ENCODE measurements at places on chromosomes 3 and 15.

- no peak for DNase-seq
Measured at GRCh38 chr15:100125401-100126191, 216.2 kb downstream of the ADAMTS17 start.

DNA sequence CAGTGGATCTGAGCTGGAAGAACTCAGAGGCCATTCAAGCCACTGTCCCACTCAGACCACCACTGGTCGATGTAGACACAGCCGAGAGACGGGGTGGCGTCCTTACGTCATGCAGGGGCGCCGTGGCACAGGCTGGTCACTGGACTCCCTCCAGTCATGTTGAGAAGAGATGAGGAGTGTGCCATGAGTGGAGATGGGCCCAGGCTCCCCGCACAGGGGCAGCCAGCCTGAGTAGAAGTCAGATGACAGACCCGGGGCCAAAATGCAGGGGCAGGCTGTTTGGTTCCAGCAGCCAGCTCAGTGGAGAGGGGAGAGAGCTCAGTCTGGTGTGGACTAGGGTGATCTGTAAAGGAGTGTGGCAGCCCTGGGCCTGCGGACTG, 33.4 kb upstream of the KIF23 start:
- DNase-seq, result no peak

DNA sequence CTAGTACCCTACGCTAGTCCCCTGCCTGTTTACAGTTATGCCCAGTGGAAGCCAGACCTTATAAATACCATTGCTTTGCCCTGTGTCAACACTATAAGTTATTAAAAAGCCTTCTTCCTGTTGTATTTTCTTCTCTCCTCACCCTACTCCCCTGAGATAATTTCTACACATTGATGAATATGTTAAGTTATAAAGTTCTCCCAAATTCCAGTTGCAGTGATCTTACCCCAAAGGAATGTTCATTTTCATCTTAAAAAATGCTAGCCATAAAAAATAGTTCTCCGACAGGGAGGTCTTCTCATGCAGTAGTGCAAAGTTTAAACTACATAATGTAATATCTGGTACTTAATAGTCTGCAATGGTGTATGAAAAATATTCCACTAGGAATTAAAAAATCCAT, 58.6 kb downstream of the MAP2K5 start:
- DNase-seq, result no peak

DNA sequence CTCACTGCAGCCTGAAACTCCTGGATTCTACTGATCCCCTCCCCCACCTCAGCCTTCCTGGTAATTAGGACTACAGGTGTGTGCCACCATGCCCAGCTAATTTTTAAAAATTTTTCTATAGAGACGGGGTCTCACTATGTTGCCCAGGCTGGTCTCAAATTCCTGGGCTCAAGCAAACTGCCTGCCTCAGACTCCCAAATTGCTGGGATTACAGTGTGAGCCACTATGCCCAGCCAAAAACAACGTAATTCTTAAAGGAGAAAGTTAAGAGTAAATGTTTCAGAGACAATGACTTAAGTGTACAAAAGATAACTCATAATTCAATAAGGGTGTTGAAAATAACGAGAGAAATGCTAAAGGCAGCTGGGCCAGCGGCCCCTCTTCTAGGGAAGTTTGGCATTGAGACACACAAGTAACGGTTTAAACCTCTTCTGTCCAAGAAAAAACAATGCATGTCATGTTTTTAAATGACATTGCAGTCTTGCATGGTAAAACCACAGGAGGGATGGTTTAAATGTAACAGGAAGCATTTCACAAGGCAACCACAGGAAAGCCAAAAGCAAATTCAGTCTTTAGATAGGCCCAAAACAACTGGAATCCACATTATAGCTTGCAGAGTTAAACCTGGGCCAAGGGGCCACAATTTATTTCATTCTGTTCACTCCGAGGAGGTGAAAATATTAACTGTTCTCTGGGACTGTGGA, 5.1 kb downstream of the PROK2 start:
- DNase-seq, result no peak

GRCh38 chr15:101276501-101277037, 716 bp downstream of the SELENOS start:
- no peak for DNase-seq

GRCh38 chr3:57064572-57064971, 4.1 kb downstream of the SPATA12 start:
- DNase-seq, result no peak

- no peak for DNase-seq
Measured at GRCh38 chr3:126292318-126293070, 64.7 kb downstream of the KLF15 start.

GRCh38 chr3:133883641-133884040, 12.0 kb downstream of the RAB6B start:
- DNase-seq, result no peak

- no peak for DNase-seq
Measured at GRCh38 chr3:194690501-194691372, 5.1 kb downstream of the FAM43A start.

DNA sequence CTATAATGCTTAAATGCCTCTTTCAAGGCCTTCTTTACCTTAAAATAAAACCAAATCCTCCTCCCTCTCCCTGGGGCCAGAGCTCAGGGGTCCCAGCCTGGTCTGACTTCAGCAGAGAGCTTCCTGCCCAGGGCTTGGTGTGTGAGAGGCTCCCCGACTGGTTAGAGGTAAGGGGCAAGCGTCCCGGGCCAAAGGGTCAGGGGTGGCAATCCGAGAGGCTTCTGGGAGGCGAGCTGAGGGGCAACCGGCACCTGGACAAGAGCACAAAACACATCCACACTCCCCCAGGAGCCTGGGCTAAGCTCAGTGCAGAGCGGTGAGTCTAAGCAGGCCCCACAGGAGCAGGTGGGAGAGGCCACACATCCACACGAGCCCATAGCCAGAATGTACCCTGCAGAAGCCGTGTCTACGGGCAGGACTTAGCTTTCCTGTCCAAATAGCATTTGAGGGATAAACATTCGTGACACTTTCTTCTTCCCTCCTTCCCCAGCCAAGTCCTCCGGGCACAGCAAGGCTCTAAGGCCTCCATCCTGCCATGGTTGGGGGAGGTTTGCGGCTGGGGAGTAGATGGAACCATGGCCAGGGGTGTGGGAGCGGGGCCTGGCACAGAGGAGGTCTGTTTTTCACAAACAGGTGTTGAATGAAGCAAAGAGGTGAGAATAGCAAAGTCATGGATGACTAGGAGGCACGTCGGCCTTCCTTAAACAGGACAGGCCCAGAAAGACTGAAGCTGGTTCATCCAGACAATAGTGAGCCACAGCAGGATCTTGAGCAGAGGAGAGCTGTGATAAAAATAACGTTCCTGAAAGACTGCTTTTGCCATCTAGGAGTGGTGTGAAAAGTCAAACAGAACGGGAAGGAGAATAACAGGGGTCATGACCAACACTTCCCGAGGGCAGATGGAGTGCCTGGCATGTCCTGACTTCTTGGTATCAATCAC, 98.7 kb upstream of the IQSEC1 start:
- no peak for DNase-seq

DNA sequence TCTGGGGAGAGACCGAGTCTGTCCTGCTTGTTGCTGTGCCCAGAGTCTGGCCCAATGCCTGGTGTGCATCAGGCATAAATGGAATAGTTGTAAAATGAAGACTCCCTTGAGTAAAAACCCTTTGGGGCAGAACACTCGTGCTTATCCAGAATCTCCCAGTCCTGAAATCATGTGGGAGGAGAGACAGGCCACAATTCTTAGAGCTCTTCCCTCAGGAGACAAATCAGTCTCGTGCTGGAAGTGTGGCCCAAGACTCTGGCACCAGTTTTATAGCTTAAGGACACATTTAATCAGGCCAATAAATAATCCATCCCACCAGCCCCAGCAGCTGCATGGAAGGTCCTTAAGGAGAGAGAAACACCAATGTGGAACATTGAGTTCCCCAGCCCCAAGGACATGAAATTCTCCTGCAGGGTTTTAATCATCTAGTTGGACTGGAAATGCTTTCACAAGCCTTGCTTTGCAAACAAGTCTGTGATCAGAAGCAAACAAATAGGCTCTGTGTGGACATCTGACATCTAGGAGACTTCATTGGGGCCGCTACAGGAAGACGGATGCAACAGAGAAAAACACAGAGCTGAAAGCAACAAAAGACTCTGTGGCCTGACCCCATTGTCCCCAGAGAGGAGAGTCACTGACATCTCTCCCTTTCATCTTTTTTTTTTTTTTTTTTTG, 70.4 kb downstream of the LSM3 start:
- no peak for DNase-seq

DNA sequence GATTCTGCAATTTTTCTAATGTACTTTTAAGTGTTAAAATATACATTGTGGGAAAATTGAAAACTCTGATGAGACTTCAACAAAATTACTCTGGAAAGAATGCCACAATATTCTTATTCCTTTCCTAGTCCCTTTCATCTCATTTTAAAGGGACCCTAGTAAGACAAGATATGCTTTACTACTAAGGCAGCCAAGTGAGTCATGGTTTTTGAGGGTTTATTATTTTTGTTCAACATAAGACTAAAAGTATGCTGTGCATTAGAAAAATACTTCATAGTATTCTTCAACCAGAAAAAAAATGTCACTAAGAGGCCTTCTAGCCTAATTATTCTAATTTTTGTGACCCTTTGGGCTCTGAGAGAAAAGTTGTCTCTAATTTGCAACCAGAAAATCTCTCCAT, 7.4 kb downstream of the IL12A start:
- no peak for DNase-seq

- no peak for DNase-seq
Measured at GRCh38 chr15:27491666-27492621, 521.0 kb downstream of the GABRG3 start.

DNA sequence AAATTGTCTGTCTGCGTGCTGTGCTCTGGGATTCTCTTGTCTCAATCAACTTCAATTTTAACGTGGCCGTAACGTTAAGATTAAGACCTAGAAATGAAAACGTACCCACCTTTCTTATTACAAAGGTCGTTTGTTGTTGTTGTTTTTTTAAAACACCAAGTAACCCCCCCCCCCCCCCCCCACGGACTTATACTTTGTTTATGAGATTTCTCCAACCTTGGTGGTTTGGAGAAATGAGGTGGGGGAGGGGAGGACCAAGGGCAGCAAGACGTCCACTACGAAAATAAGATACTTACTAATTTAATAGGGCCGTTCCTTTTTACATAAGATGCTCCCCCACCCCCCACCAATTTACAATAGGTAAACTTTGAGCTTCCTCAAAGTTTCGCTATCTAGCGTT, 244.4 kb upstream of the TOPAZ1 start:
- DNase-seq, result no peak

- no peak for DNase-seq
Measured at GRCh38 chr3:165984589-165984988, 147.4 kb upstream of the BCHE start.

GRCh38 chr3:68363796-68364195, 568.6 kb downstream of the TAFA4 start:
- no peak for DNase-seq

GRCh38 chr3:57733790-57734189, 22.3 kb upstream of the SLMAP start:
- no peak for DNase-seq

GRCh38 chr3:9951126-9951525, 1.1 kb downstream of the PRRT3 start:
- DNase-seq, result no peak

DNA sequence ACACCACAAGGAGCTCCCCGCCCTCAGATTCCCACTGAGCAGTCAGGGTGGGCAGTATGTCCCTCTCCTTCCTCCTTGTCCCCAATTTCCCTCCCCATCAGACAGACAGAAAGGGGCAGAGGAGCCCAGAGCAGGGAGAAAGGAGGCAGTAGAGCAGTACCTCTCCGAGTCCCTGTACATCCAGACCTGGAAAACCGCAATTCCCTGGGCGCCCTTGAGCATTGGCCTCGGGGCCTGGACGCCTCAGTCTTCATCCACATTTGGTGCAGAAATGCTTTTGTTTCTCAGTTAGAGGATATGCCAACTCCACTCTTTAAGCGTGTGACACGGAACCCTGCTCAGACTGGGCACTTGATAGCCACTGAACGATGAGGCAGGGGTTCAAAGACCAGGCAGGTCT, 5.9 kb downstream of the ISG20 start:
- no peak for DNase-seq

GRCh38 chr15:66132251-66132816, 121.2 kb downstream of the MEGF11 start:
- no peak for DNase-seq

- DNase-seq, result no peak
Measured at GRCh38 chr15:82587805-82588204, 47.5 kb upstream of the RPS17 start.

DNA sequence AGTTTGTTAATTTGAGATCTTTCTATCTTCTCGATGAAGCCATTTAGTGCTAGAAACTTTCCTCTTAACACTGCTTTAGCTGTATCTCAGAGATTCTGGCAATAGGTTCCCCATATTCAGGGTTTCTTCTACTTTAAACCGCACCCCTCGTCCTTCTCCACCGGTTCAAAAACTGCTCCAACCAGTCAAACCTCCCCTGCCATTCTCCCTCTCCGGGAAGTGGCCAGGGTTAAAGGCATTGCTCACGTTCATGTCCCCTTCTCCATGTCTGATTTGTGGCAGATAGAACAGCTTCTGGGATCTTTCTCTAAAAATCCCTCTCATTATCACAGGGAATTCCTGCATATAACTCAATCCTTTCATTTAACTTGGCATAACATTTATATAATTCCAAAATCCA, 14.4 kb downstream of the ALDH1L1 start:
- no peak for DNase-seq

- peak; percentile 32 for DNase-seq
Measured at GRCh38 chr15:90479656-90480055, 50.1 kb upstream of the CRTC3 start.

DNA sequence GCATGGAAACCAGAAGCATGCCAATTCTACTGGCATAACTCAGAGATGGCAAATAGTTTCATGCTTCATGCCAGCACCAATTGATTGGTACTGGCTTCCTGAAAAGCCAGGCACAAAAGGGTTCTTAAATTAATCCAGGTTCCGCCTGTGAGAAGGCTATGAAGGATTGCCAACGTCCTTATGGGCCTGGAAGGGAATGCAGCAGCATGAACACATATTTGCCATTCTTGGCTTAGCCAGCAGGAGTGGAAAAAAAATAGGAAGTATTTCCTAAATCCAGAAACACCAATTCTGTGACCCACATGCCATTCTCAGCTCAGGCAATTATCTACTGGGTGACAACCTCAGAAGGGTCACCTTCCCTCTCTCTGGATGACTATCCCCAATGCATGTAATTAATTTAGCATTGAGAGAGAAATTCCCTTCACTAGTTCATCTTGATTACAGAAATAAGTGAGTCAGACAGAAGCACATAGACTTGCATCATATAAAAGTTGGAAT, 36.0 kb downstream of the ADAMTS9 start:
- no peak for DNase-seq

DNA sequence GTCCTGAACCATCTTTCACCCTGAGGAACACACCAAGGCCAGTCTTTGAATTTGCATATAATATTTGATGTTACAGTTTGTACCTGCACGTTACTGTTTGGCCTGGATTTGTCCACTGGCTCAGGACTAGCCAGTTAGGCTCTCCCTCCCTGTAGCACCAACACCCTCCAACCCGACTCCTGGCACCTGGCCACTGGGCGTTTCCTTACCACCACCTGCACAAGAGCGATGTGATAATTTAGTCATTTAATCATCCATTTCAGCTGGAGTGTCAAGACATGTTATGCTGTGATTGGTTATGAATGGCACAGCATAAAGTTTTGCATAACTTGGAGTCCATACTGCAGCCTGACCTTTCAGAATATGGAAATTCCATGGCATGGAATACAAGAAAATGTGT, 242.4 kb downstream of the KCNMB2 start:
- no peak for DNase-seq

All from kidney epithelial cell (primary cell).